ENCODE measurements at places on chromosomes 1 and 21. TPM values are rescaled to one million over a fixed set of nuclear protein-coding genes. Genes with fewer than 3 reads are reported as not detected.
A peak's percentile ranks its signal among the peaks of the same experiment; 100 is the strongest.

GRCh38 chr1:53070621-53071020 lies 8.6 kb downstream of the PODN start:
- DNase-seq: no peak

Gene DCST2
- polyA plus RNA-seq: 0.04 TPM

Gene PTPN7
- 0.10 TPM for polyA plus RNA-seq

Gene FNDC5
- 176 TPM for polyA plus RNA-seq

GRCh38 chr1:229068270-229068987 lies 202.5 kb upstream of the RAB4A start:
- peak; percentile 34 for DNase-seq

GRCh38 chr1:18951818-18952391 lies 4.6 kb downstream of the IFFO2 start:
- DNase-seq: no peak

- DNase-seq: no peak
Measured at GRCh38 chr1:23362218-23362713, 7.4 kb downstream of the ZNF436 start.

Gene SAMD13
- polyA plus RNA-seq: 5.5 TPM

- no peak for DNase-seq
Measured at GRCh38 chr1:216936779-216937178, 213.6 kb upstream of the ESRRG start.

DNA sequence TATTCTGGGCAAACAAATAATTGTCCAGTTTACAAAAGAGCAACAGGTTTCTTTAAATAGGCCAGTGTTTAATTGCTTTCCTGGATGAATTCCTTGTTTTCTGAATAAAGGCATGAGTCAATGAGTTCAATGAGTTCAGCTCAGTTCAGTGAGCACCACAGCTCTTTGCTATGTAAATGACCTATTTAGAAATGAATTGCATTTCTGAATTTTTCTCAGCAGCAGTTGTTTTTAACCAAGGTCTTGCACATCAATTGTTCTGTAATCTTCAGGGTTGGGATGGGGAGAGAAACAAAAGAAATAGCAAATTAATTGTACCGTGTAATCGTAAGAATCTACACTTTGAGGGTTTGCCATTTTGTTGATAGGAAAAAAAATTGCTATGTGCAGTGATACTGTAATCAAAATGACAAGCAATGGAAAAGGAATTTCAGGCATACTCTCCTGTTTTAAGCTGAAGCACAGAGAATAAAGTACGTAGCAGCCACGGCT lies 45.7 kb downstream of the MIS18A start:
- no peak for DNase-seq

Measured in psoas muscle (tissue), 8 donors.